ENCODE measurements at places on chromosomes 3 and 15.

- DNase-seq, result no peak
These were observed 13.5 kb upstream of the ZFYVE19 start for GRCh38 chr15:40793216-40793989.

GRCh38 chr3:65796676-65797075 lies 242.0 kb downstream of the MAGI1 start:
- no peak for DNase-seq

DNA sequence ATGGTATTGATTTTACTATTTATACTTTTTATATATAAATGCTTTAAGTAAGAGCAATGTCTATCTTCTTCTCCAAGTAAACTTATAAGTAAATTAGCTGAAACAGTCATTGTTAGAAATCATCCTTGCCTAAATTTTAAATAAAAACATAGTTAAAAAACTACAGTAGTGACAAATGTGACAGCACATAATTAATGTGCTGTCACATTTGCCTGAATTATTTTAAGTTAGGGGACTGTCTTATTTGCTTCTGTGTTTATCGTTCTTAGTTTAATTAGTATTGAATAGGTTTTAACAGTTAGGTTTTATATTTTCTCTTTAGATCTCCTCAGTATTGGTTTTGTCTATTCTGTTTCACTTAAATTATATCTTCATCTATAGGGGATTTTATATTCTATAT lies 36.1 kb downstream of the SLMAP start:
- DNase-seq, result no peak

GRCh38 chr15:65038428-65038827 lies 6.8 kb upstream of the SLC51B start:
- DNase-seq, result no peak

DNA sequence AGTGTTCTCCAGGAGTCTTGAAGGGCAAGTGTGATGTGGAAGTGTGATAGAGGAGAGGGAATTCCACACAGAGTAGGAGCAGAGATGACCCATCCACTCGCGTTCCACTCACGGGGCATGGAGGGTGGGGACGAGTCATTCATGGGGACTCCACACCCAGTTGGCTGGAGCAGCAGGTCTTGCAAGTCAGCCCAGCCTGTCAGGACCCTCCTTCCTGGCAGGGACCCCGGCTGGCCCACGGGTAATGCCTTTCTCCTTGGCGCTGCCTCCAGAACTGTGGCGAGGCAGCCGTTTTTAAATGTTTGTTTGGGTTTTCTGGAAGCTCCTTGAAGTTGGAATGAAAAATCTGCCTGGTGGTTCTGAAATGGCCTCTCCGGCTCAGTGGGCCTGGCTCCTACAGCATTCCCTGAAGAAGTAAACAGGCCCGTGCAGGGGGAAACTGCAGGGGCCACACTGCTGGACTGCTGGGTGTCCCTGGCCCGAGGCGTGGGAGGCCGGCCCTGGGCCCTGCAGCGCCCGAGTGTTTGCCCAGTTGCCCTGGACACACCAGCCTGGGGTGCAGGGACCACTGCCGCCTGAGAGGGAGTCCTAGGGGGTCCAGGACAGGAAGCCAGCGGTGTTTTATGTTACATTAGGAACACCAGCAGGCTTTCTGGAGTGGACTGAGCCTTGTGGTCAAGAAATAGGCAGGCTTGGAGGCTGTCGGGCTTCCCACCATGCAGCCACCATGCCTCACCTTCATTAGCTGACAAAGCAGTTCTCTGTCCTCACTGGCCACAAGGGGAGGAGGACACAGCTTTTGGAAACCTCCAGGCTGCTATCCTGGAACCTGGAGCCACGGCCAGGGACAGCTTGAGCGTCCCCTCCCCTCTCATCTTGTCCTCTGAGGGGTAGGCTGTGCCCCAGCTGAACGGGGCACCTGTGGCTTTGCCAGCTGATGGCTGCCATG lies 61.3 kb downstream of the CEMIP start:
- no peak for DNase-seq

GRCh38 chr3:8223766-8224165 lies 277.9 kb upstream of the LMCD1 start:
- no peak for DNase-seq

- DNase-seq, result no peak
These were observed 22.3 kb upstream of the SACM1L start for GRCh38 chr3:45666757-45667431.

All from activated T-cell treated with anti-CD3 and anti-CD28 coated beads for 48 hours (primary cell).